ENCODE measurements at places on chromosomes 7 and 10. TPM values are rescaled to one million over a fixed set of nuclear protein-coding genes. Genes with fewer than 3 reads are reported as not detected.

The ZNF365 gene
- total RNA-seq: 0.16 TPM

- H3K27ac ChIP-seq: no peak overlapping the region
- H3K27me3 ChIP-seq: no peaks in the 10 kb centered on the region
- DNase-seq: no peak
- no peaks in the 10 kb centered on the region for H3K4me1 ChIP-seq
- no peaks in the 10 kb centered on the region for H3K36me3 ChIP-seq
These were observed 44.9 kb downstream of the MYPN start for GRCh38 chr10:68154211-68154497.

The HOXA10 gene
- 5.2 TPM for total RNA-seq

The HSPA12A gene
- 23.6 TPM for total RNA-seq

The SGCE gene
- total RNA-seq: 92.2 TPM

DNA sequence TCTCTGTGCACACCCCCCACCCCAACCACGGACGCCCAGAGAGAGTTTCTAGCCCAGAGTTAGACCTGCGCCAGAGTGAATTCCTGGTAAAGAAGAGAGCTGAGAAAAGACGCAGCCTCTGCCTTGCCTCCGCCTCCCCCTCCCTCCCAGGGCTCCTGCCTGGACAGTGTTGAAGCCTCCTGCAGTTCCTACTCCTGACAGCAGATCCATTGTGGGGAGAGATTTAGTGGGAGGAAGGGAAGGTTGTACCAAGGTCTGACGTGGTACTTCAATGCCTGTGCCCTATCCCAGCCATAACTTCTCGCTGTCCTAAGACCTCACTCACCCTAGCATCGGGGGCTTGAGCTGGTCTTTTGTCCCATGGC lies 952 bp downstream of the SRRM3 start:
- no peaks in the 10 kb centered on the region for H3K36me3 ChIP-seq
- no peaks in the 10 kb centered on the region for H3K27me3 ChIP-seq
- H3K4me1 ChIP-seq: no peaks in the 10 kb centered on the region
- DNase-seq: no peak

- no peak overlapping the region for H3K27ac ChIP-seq
- H3K4me1 ChIP-seq: peaks cover 26% of the 10 kb centered on the region
These were observed 49.2 kb downstream of the CHST3 start for GRCh38 chr10:72013202-72013945.

DNA sequence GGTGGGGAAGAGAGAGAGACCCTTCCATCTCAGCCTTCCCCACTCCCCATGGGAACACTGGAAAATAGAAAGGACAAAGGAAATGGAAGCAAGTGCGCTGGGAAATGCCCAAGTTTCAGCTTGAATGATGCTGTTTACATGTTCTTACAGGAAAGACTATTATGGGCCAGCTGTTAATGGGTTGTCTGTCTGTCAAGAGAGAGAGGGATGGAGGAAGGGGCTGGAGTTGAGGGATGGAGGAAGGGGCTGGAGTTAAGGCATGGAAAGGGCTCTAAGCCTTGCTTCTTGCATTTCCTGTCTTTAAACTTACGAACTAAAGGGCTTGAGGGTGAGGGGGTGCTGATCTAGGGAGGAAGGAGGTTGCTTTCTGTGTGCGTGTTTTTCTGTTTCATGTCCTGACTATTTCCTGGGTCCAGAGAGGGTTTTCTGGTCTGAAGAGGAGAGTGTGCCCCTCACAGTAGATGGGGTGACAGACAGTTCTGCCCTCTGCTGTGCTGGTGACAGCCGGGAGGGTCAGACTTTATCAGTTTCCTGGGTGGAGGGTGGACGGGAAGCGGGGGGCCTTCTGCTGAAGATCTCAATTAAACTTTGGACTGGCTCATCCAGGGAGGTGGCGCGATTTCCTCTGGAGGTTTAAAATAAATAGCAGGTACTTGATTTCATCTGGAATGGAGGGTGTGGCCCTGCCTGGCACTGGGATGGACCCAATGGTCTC lies 30.5 kb downstream of the GRK5 start:
- no peak overlapping the region for H3K4me3 ChIP-seq
- H3K4me1 ChIP-seq: no peaks in the 10 kb centered on the region
- peak overlapping the region; percentile 80 for H3K27ac ChIP-seq
- no peaks in the 10 kb centered on the region for H3K36me3 ChIP-seq
- no peak for DNase-seq

- peak overlapping the region; percentile 73 for H3K27ac ChIP-seq
- H3K4me1 ChIP-seq: no peaks in the 10 kb centered on the region
- H3K4me3 ChIP-seq: no peak overlapping the region
These were observed 80.6 kb upstream of the NAMPT start for GRCh38 chr7:106365252-106366005.

DNA sequence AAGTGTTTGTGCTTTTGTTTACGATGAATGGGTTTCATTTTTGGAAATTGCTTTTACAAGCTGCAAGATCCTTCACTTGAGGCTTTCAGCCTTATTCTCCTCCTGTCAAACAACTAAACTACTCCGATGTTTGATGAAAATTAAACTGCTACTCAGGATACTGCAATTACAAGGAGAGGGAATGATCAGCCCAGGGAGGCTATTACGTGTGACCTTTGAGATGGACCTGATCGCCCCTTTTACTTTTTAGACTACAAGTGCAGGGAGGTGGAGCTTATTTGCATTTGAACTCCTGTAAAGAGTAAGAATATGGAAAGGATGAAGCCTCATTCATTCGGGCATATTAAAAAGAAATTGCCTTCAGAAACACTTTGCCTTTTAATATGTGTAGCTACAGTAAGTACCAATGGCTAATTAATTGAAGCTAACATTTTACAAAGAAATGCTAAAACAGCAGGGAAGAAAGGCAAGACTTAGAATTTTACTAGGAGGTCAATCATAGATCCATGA lies 219.1 kb downstream of the PHTF2 start:
- no peaks in the 10 kb centered on the region for H3K27me3 ChIP-seq
- no peaks in the 10 kb centered on the region for H3K36me3 ChIP-seq
- peak overlapping the region; percentile 32 for H3K4me3 ChIP-seq
- no peak overlapping the region for H3K27ac ChIP-seq
- no peak for DNase-seq

DNA sequence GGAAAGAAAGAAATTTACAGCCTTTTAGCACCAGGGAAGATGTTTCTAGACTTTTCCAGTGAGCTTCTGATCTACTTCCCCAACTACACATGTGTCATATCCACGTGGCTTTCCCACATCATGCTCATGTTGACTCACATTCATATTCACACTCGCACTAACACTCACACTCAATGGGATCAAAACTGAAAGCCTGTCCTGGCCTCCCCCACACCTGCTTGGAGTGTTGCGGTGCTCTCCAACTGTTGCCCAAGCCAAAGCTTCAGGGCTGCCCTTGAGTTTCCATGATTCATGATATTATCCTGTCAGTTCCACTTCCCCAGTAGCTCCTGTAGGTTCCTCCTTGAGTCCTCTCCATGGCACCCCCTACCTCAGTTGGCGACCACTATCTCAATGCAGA lies 444.4 kb downstream of the GATA3 start:
- H3K4me3 ChIP-seq: no peak overlapping the region
- H3K4me1 ChIP-seq: no peaks in the 10 kb centered on the region
- H3K36me3 ChIP-seq: no peaks in the 10 kb centered on the region
- no peaks in the 10 kb centered on the region for H3K27me3 ChIP-seq
- no peak for DNase-seq

DNA sequence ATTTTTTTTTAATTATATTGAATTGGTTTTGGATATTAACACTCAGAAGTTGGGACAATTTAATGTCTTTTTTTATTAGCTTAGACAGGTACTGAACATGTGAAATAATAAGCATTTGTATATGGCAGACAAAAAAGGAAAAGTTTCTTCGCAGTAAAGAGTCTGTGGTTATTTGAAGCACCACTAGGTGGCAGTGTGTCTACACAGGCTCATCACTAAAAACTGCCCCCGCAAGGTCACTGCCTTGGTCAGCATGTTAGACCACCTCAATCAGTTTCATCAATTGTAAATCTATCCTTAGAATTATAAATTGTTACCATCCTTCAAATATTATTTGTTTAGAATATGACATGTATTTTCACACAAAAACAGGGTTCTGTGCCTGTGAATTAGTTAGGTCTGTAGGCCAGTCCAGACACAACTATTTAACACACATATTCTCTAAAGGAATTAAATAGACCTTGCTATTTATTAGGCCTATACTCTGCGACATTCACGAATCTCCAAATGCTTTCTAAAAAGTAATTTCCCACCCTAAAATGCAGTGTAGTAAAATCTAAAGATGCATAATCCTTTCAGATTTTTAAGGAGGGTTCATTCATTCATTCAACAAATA lies 17.0 kb downstream of the PNLIPRP3 start:
- H3K36me3 ChIP-seq: no peaks in the 10 kb centered on the region
- H3K4me3 ChIP-seq: no peak overlapping the region
- DNase-seq: no peak
- H3K27me3 ChIP-seq: no peaks in the 10 kb centered on the region

DNA sequence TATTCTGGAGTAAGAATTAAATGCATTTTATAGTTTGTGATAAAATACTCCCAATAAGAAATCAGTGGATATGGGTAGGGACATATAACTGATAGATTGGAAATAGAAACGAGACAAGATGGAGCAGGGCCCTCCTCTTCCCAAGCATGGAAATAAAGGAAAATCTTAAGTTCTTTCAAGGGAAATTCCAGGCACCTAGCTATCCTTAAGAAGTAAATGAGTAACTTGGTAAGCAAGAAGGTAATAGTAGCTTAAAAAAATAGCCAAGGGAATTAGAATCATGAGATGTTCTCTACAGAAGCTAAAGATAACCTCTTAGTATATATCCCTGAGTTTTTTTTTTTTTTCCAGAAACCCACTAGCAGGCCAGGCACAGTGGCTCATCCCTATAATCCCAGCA lies 105.5 kb upstream of the FAM3C start:
- H3K27me3 ChIP-seq: no peaks in the 10 kb centered on the region
- no peaks in the 10 kb centered on the region for H3K4me1 ChIP-seq
- no peak overlapping the region for H3K4me3 ChIP-seq
- no peak for DNase-seq
- H3K27ac ChIP-seq: no peak overlapping the region

The CYP2C18 gene
- total RNA-seq: not detected

GRCh38 chr10:98246911-98247805 lies 20.8 kb downstream of the LOXL4 start:
- H3K4me3 ChIP-seq: no peak overlapping the region
- H3K4me1 ChIP-seq: no peaks in the 10 kb centered on the region
- DNase-seq: no peak
- peak overlapping the region; percentile 80 for H3K27ac ChIP-seq
- no peaks in the 10 kb centered on the region for H3K36me3 ChIP-seq
- H3K27me3 ChIP-seq: no peaks in the 10 kb centered on the region

GRCh38 chr10:45353186-45353585 lies 20.8 kb upstream of the ALOX5 start:
- no peak for DNase-seq
- H3K36me3 ChIP-seq: no peaks in the 10 kb centered on the region

The UTF1 gene
- total RNA-seq: not detected

- no peaks in the 10 kb centered on the region for H3K27me3 ChIP-seq
- H3K4me3 ChIP-seq: no peak overlapping the region
- no peak for DNase-seq
- no peaks in the 10 kb centered on the region for H3K36me3 ChIP-seq
- peak overlapping the region; percentile 66 for H3K27ac ChIP-seq
These were observed 56.4 kb downstream of the SLC16A12 start for GRCh38 chr10:89478739-89479654.

DNA sequence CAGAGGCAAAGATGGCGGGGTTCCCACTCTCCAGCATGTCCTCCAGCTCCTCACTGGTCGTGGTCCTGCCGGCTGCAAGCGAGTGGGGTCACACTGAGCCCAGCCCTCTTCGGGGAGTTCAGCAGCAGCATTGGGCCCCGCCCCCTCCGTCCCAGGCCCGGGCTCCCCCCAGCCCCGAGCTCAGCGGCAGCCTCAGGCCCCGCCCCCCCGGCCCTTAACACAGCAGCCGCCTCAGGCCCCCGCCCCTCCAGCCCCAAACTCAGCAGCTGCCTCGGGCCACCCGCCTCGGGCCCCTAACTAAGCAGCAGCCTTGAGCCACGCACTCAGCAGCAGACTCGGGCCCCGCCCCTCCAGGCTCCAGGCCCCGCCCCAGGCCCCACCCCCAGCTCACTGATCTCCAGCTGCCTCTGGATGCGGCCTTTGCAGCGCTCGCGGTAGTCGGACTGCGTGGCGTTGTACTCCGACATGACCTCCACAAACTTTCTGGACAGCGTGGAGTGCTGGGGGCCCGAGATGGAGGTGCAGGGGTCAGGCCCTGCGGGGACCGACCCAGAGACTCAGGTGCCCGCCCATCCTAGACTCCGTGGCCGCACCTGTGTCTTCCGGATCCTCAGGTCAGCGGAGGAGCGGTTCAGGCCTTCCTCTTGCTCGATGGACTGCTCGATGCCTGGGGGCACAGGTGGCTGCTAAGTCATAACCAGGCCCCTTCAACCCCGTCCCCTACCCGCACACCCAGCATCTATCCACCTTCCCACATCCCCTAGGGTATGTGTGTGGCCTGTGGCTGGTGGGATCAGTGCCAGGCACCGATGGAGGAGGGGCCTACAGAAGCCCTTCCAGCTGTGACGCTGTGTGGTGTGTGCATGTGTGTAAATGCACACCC lies 15.5 kb downstream of the STX1A start:
- H3K4me3 ChIP-seq: no peak overlapping the region
- H3K4me1 ChIP-seq: no peaks in the 10 kb centered on the region
- no peaks in the 10 kb centered on the region for H3K27me3 ChIP-seq
- no peak overlapping the region for H3K27ac ChIP-seq

DNA sequence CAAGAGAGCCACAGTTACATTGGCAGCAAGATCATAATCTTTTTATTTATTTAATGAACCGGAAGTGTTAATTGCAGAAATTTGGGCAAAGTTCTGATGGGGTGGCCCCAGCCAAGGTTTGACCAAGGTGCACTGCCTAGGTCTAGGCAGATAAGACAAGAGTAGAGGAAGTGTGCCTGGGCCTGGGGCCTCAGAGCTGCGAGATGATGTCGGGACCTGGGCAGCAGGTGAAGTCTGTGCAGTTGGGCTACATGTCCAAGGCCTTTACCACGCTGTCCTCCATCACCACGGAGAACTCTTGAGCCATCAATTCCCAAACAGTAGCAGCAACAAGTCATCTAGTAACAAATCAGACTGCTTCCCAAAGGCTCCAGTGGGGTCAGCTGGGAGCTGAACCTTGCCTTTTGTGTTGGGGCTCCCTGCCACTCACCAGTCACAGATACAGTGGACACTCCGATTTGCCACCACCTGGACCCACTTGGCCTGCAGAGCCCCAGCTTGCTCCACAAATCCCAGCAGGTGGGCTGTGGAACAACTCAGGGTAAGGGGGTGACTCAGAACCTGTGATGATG lies 52.5 kb upstream of the COMTD1 start:
- H3K27me3 ChIP-seq: no peaks in the 10 kb centered on the region
- H3K4me1 ChIP-seq: no peaks in the 10 kb centered on the region
- no peak for DNase-seq
- H3K36me3 ChIP-seq: no peaks in the 10 kb centered on the region

- H3K4me3 ChIP-seq: no peak overlapping the region
- no peaks in the 10 kb centered on the region for H3K36me3 ChIP-seq
- H3K27me3 ChIP-seq: no peaks in the 10 kb centered on the region
- no peak overlapping the region for H3K27ac ChIP-seq
These were observed 48.7 kb downstream of the EPC1 start for GRCh38 chr10:32298075-32298812.

GRCh38 chr10:111072232-111072631 lies 4.6 kb upstream of the ADRA2A start:
- no peak for DNase-seq
- no peaks in the 10 kb centered on the region for H3K36me3 ChIP-seq
- H3K4me3 ChIP-seq: no peak overlapping the region
- no peaks in the 10 kb centered on the region for H3K4me1 ChIP-seq

The WNT16 gene
- not detected for total RNA-seq

The LRRC4 gene
- total RNA-seq: 0.33 TPM

GRCh38 chr10:63238501-63238900 lies 105.4 kb downstream of the NRBF2 start:
- no peaks in the 10 kb centered on the region for H3K27me3 ChIP-seq
- no peaks in the 10 kb centered on the region for H3K4me1 ChIP-seq
- no peak for DNase-seq
- no peaks in the 10 kb centered on the region for H3K36me3 ChIP-seq
- no peak overlapping the region for H3K4me3 ChIP-seq
- no peak overlapping the region for H3K27ac ChIP-seq

Measured in breast epithelium (tissue), 4 donors.